Neural cell (in vitro differentiated cells): ENCODE measurements at places on chromosomes 1 and 21. TPM values are rescaled to one million over a fixed set of nuclear protein-coding genes. Genes with fewer than 3 reads are reported as not detected.

AJAP1 gene
- polyA plus RNA-seq, result 7.9 and 11.0 TPM in 2 replicates

LRRC38 gene
- polyA plus RNA-seq, result not detected in 2 replicates

TMEM63A gene
- polyA plus RNA-seq, result not detected in 2 replicates

GBP5 gene
- polyA plus RNA-seq, result not detected in 2 replicates

HCN3 gene
- polyA plus RNA-seq, result 53.2 and 53.4 TPM in 2 replicates

CAPZB gene
- polyA plus RNA-seq, result 159 and 182 TPM in 2 replicates
